Pancreas (tissue), 10 donors: ENCODE measurements at places on chromosomes 11 and 22. TPM values are rescaled to one million over a fixed set of nuclear protein-coding genes. Genes with fewer than 3 reads are reported as not detected.

The POLDIP3 gene
- total RNA-seq: 23.3 TPM

DNA sequence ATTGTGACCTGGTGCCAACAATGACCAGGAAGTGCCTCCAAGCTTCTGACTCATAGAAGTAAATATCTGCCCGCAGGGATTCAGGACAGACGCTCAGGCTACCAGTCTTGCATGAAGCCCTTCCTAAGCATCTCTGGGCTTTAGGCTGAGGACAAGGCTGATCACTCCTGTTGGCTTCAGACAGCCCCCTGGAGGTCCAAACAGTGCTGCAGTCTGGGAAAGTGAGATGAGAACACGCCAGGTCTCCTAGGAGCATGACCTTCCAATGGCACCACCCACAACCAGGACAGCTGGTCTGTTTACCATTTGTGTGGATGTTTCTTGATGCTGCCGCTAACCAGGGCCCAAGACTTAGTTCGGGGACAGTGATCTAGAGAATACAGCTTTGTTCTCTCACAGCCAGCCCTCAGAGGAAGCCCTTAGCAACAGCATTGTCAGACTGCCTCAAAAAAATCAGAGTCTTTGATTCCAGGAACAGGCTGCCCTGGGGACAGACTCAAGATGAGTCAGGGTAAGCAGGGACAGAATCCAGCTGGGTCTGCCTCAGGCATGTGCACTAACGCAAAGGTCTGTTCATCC lies 111.2 kb downstream of the ZNF280B start:
- DNase-seq: no peak

DNA sequence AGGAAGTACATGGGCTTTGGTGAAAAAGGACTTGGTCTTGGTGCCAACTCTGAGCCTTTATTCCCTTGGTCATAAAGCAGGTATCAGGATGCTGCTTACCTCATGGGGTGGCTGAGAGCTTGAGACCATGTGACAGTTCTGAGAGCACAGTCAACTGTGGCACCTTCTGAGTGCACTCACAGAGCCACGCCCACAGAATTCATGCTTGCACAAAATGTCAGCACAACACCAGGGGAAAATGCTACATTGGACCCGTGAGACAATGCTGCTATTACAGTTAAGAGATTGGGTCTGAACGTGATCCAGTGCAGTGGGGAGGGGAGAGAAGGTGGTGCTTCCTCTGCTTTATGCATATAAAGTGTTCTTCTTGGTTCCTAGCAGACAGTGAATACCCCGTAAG lies 79.5 kb upstream of the SPON1 start:
- DNase-seq: no peak

The TRPM5 gene
- 0.70 TPM for total RNA-seq

- DNase-seq: no peak
Observed at GRCh38 chr11:12950670-12951069, 58.4 kb upstream of the RASSF10 start.
